ENCODE measurements at places on chromosomes 5 and 9. TPM values are rescaled to one million over a fixed set of nuclear protein-coding genes. Genes with fewer than 3 reads are reported as not detected.

PCDHA7 gene
- not detected for total RNA-seq

GRCh38 chr5:50863534-50864170 is 197.2 kb downstream of the PARP8 start:
- no peak for DNase-seq

DNA sequence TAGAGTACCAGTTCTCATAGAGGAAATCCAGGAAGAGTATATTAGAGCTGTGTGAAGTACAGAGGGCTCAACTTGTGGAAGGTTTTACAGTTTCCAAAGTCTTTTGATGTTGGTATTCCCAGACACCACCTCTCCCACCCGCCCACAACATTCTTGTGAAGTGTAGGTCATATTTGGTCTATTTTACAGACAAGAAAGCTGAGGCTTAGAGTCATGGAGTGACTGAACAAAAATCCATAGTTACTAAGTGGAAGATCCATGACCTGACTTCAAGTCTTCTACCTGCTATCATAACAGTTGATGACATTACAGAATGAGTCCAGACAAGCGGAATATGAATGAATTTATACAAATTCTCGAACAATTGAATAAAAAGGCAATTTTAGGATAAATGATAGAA is 187.1 kb upstream of the RPS23 start:
- peak; percentile 17 for DNase-seq

DNA sequence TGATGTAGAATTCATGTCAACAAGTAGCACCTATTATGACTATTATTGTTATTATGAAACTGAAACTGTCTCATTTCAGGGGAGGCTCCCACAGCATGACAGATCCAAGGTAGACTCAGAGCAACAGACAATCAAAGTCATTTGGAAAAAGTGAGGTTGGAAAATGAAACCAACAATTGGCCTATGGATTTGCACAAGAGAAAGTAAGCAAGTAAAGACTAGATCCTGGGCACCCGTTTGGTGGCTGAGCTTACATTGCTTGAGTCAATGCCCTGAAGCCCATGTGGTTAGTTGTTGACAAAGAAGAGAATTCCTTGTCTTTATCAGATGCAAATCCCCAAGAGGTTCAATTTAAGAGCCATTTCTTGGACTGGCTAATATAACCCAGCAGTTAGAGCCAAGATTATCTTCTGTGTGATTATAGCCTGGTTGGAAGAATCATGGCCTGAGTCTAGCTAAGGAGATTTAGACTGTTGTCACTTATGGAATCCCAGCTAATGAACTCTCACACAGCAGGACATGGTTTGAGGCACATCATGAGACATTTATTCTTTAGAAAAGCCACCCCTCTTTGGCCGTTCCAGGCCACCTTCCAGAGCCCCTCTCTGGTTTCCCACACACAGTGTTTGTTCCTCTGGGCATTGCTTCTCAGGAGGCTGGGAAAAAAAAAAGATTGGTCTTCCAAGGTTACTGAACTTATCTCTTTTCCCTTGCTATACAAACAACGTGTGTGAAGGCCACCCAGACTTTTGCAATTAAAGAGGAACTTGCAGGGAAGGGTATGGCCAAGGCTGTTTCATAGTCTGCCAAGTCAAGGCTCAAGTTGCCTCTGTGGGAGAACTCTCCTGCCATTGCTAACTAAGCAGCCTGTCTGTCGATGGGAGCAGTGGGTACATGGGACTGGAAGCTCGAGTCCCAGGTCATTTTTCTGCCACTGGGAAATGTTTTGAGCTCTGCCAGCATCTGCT is 399.5 kb downstream of the ENC1 start:
- DNase-seq: peak; percentile 97

CLIC3 gene
- 11.0 TPM for total RNA-seq

- no peak for DNase-seq
These were observed 152.7 kb upstream of the ADAMTS16 start for GRCh38 chr5:4987431-4987830.

CATSPER3 gene
- total RNA-seq: not detected

DNA sequence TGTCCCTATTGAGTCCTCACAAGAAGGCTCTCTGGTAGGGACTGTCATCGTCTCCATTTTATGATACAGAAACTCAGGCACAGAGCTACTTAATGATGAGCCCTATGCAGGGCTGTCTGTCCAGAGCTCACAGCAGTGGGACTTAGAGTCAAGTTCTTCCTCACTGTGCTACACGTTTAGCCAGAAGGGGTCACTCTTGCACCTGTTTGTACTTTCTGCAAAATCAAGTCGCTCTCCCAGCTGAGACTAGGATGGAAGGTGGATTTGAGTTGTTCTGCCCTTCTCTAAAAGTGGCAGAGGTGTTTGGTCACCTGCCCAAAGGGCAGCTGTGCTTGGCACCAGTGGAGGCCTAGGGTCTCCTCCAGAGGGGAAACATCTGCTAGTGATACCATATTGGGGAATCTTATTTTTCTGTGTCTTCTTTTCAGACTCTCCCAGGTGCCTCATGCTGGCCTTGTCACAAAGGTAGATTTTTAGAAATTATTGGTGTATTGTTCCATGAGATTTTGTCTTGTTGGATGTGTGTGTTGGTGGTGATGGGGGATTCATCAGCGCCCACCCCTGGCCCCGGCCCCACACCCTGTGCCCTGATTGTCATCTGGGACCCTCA is 104.2 kb downstream of the PPARGC1B start:
- DNase-seq: peak; percentile 76

GABRP gene
- total RNA-seq: not detected

GRCh38 chr5:40386289-40386688 is 293.4 kb upstream of the PTGER4 start:
- peak; percentile 87 for DNase-seq

- no peak for DNase-seq
These were observed 11.4 kb downstream of the SHB start for GRCh38 chr9:38057416-38058195.

GRCh38 chr5:116062352-116062751 is 22.5 kb upstream of the COMMD10 start:
- DNase-seq: no peak

- peak; percentile 40 for DNase-seq
These were observed 1.0 kb downstream of the SET start for GRCh38 chr9:128689820-128690683.

TLX3 gene
- not detected for total RNA-seq

DNA sequence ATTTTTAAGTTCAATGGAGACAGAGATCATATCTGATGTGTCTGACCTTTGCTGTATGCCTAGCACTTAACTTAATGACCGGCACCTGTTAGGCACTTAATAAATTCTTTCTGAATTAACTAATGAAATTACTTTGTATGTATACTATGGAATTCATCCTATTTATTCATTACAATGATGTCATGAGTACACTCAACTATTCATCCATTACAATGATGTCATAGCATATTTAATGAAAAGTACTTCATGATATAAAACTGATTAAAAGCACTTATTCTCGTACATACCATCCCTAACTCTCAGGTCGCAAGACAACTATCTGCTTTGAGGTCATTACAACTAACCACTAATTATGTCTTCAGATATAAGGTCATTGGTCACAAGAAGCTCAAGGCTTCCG is 1131.6 kb downstream of the DTWD2 start:
- DNase-seq: no peak

DNA sequence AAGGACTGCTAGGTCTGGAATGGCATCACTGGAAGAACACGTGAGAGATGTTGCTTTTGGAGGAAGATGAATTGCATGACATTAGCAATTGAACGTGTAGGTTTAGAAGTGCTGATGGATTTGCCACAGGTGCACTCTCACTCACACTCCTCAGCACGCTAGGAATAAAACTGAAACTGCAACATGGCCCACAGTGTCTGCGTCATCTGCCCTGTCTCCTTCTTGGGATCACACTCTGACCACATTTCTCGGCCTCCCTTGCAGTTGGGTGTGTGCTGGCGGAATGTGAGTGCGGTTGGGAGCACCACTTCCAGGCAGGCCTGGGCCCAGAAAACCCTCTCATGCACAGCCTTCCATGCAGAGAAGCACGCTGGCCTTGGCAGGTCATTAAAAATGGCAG is 152.8 kb upstream of the LHFPL2 start:
- no peak for DNase-seq

- DNase-seq: no peak
These were observed 1924.1 kb upstream of the WWC1 start for GRCh38 chr5:166367391-166367790.

DNA sequence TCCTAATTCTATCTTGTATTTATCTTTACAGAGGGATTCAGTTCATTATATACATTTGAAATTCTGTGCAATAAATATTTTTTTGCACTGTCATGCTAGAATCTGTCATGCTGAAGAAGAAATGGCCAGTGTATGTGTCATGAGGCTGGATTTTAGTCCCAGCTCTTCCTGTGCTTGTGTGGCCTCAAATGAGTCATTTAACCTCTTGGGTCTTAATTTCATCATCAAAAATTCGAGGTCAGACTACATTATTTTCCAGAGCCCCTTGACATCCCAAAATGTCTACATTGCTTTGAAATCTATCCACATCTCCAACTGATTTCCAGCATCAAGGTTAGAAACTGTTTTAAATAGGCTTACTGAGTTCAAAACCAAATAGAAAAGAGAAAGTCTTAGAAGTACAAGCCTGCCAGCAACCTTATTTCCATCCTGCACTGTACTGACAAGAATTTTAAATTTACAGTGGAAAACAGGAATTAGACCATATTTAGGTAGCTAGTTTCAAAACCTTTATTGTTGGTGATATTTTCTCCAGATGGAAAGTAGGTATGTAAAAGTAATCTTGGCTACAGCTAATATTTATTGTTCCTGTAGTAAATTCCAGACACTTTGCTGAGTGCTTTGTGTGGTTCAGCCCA is 96.7 kb upstream of the MAMDC2 start:
- peak; percentile 94 for DNase-seq

DNA sequence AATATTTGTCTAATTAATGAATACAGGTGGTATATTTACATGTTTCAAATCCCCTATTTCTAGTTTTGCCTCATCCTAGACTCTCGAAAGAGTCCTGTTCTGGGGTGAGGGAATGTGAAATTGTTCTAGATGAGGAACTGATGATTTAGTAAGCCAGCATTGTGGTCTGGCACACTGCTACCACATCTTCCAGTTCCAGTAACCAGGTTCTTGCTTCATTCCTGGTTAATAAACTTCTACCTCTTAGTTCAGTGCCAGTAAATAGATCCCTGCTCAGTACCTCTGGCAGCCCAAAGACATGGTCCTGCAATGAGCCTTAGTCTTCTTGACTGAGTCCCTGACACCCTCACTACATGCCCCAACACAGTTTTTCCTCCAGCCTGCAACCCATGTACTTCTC is 207.7 kb downstream of the SREK1 start:
- DNase-seq: no peak

DNA sequence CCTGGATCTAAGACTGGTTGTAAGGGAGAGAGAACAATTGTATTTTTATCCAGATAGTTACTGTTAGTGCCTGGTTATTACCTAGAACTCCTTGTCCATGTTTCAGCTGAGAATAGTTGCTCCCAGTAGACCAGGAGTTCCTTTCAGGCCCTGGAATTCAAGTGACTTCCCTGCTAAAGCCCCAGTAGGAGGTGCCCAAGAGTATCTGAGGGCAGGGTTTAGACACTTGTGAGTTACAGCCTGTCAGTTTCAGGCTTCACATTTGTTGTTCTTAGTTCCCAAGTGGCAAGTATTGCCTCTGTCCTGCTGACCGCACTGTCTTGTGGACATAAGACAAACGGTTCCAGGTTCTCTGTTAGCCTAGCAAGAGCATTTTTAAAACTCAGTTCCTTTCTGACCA is 743.9 kb upstream of the SEMA6A start:
- no peak for DNase-seq

DNA sequence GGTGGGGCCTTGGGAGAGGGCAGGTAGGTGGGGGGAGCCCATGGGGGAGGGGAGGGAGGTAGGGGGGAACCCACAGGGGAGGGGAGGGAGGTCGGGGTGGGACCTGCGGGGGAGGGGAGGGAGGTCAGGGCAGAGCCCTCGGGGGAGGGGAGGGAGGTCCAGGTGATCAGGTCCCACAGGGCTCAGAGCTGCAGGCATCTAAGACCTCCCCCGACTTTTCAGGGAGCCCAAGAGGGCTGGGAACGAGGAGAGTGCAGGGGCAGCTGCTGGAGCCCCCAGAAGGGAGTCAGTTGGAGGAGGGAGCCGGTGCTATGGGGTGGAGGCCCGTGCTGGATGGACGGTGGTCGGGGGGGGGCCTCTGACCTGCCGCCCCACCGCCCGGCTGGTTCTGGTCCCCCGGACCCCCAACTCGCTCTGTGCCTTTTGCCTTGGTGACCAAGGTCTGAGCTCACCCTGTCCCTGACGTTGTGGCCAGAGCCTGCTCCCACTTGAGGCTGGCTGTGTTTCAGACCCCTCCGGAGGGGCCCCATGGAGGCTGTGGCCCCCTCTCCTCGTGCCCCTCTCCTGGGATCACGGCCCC is 31.8 kb downstream of the SLC9A3 start:
- DNase-seq: no peak

SPINK7 gene
- not detected for total RNA-seq

DNA sequence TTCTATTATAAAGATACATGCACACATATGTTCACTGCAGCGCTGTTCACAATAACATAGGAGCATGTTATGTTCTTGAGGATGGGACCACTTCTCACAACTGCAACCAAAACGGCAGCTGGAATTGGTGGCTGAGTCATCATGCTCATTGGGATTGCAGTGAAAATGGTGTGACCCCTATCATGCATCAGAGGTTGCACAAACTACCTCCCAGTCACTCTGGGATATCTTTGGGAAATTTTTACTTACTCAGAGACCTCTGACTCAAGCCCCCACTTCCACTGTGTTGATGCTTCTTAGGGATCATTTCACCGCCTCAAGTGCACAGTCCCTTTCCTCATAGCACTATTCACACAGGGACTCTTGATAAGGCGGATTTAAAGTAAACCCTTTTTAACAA is 474.1 kb downstream of the BNC2 start:
- peak; percentile 24 for DNase-seq

GRCh38 chr5:128537221-128537999 is 635 bp downstream of the FBN2 start:
- no peak for DNase-seq

DNA sequence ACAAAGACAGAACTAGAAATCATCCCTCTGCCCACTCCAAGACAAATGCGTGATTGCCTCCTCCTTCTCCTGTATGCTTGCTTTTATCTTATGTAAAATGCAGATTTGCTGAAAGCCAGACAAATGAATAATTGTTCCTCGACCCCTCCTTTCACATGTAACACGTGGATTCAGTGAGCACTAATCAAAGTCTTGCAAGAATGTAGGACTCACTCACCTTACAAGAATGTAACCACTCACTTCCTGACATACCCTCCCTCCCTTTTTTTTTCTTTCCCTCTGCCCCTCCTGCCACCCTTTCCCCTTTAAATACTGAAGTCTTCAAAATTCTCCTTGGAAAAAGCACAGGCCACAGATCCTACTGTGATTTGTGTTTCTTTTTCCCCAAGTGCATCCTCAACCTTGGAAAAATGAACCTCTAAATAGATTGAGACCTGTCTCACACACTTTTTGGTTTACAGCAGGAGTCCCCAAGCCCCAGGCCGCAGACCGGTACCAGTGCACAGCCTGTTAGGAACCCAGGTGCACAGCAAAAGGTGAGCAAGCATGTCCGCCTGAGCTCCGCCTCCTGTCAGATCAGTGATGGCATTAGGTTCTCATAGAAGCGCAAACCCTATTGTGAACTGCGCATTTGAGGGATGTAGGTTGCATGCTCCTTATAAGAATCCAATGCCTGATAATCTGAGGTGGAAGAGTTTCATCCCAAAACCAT is 29.4 kb upstream of the HSD17B3 start:
- DNase-seq: peak; percentile 67

- DNase-seq: peak; percentile 72
These were observed 74.3 kb upstream of the PTGER4 start for GRCh38 chr5:40605295-40605958.

SLC6A7 gene
- not detected for total RNA-seq

TPRN gene
- total RNA-seq: 4.5 TPM

All from M059J (cell line).